ENCODE measurements at places on chromosomes 3 and 15.
A peak's percentile ranks its signal among the peaks of the same experiment; 100 is the strongest.

GRCh38 chr3:65142456-65142855 is 454.7 kb upstream of the ADAMTS9 start:
- DNase-seq, result peak; percentile 24

DNA sequence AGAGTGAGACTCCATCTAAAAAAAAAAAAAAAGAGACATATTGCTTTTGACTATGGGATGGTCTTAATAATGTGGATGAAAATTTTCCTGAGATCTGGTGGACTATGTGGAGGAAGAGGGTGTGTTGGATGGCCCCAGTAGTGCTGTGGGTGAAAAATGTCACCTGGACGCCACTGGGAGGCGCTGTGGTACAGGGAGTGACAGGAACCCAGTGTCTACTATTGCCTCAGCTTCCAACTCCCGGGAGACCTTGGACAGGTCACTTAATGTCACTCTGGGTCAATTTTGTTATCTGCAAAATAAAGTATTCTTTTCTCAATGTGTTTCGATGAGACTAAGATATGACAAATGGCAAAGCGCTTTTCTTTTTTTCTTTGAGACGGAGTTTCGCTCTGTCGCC is 27.7 kb upstream of the DCP1A start:
- peak; percentile 85 for DNase-seq

- DNase-seq, result no peak
Measured at GRCh38 chr15:32885713-32886112, 167.9 kb downstream of the GREM1 start.

- no peak for DNase-seq
Measured at GRCh38 chr3:23256741-23257435, 53.8 kb downstream of the UBE2E2 start.

- no peak for DNase-seq
Measured at GRCh38 chr15:80461356-80462095, 57.3 kb downstream of the ARNT2 start.

GRCh38 chr3:110736332-110736731 is 335.3 kb upstream of the NECTIN3 start:
- DNase-seq, result no peak

- no peak for DNase-seq
Measured at GRCh38 chr3:193049935-193050334, 132.3 kb upstream of the MB21D2 start.

DNA sequence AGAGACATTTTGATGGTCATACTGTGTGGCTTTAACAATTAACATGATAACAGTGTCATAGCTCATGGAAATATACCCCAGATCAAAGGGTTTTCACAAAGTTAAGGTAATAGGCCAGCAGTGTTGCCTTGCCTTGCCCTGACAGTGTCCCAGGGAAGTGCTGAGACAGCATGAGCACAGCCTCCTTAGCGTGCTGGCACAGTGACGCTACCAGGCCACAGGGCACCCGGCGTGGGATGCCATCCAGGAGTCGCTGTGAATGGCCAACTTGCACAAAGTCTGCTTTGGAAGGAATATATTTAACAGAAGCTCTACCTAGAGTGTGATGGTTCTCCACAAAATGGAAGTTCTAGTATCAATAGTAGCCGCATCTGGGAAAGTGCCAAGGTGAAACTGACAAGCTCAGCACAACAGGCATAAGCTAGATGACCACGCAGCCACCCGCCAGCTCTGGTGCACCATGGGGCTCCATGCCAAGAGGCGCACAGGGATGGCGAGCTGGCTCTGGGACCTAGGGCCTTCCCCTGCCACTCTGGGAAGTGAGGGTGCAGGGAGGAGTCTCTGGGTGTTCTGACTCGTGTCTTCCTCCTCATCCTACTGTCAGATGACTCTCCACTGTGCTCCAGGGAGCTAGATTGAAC is 86.2 kb downstream of the GABRB3 start:
- no peak for DNase-seq

All from neural progenitor cell (in vitro differentiated cells).